Posterior cingulate gyrus (tissue), 11 donors: ENCODE measurements at places on chromosomes 1 and 21.

DNA sequence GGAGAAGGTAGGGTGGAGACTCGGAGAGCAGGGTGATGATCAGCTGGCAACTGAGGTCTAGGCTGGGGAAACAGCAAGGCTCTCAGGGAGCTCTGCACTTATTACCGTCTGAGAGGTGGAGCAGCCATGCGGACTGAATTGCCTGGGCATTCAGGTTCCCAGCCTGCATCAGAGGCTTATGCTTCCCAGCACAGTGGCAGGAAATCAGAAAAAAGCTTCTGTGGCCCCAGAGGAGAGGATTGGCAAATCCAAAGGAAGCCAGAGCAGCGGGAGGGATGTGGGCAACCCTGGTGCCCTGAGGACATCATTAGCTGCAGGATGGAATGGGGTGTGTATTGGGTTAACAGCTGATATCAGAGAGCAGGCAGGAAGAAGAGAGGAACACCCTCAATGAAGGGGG, 374.1 kb upstream of the POU3F1 start:
- DNase-seq = no peak

- peak; percentile 48 for DNase-seq
These were observed 1.5 kb upstream of the PLK3 start for GRCh38 chr1:44798481-44799365.

GRCh38 chr1:43354936-43355335, 3.8 kb upstream of the CDC20 start:
- DNase-seq = no peak

GRCh38 chr1:14822493-14822892, 224.0 kb downstream of the KAZN start:
- peak; percentile 80 for DNase-seq

GRCh38 chr1:222772996-222773379, 36.0 kb downstream of the FAM177B start:
- DNase-seq = no peak

DNA sequence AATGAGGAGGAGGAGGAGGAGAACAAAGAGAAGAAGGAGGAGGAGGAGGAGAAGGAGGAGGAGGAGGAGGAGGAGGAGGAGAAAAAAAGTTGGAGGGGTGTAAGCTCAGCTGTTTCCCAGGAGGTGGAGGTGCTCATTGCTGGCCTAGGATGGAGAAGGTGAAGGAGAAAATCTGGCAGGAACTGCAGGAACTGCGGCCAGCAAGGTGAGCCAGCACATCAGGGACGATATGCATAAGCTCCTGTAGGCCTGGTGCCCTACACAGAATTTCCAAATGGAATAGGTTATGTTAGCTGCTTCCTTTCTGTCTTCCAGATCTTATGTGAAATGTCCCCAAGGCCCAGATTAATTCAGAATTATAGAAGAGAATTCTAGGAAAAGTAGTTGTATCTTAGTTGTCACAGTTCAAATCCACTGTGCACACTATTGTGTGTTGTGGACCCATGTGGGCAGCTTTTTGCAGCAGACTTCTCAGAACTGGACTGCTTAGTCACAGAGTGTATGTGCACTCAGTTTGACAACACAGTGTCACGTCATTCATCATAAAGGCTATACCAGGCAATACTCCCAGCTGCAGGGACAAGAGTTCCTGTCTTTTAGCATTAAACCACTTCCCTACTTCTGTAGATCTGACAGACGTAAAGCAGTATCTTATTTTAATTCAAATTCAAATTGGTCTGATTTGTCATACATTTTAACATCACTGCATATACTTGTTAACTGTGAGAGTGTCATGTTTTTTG, 303.7 kb downstream of the HLX start:
- no peak for DNase-seq

GRCh38 chr1:11680270-11681070, 478 bp downstream of the MAD2L2 start:
- DNase-seq = peak; percentile 28

DNA sequence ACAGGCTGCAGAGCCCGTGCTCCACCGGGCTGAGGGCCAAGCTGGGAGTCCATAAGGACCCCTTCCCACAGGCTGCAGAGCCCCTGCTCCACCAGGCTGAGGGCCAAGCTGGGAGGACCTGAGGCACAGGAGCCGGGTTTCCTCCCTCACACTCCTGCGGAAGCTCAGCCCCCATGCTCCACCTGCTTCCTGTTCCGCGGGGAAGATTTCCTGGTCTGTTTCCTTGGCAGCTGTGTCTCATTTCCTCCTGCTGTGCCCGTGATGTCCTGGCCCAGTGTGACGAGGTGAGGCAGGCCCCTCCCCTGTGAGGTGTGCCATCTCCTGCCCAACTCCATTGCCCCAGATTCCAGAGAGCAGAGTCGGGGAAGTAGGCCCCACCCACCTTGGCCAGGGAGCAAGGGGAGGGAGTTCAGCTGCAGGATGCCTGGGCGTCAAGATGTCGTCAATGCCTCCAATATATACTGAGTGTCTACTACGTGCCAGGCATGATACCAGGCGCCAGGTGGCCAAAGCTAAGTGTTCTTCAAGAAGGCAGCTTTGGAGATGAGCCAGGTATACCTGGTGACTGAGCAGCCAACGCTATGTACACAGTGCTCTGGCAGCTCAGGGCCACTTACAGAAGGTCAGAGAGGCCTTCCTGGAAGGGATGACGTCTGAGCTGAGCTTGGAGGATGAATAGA, 58.8 kb downstream of the NAV1 start:
- no peak for DNase-seq

- no peak for DNase-seq
These were observed 371.2 kb upstream of the PLXNA2 start for GRCh38 chr1:208615371-208615770.

- DNase-seq = no peak
These were observed 5.6 kb downstream of the RNF2 start for GRCh38 chr1:185050823-185051451.

GRCh38 chr1:168921629-168922028, 184.9 kb upstream of the ATP1B1 start:
- no peak for DNase-seq
